NCI-H1436 (cell line): ENCODE measurements at places on chromosomes 7 and 10.
A peak's percentile ranks its signal among the peaks of the same experiment; 100 is the strongest.

DNA sequence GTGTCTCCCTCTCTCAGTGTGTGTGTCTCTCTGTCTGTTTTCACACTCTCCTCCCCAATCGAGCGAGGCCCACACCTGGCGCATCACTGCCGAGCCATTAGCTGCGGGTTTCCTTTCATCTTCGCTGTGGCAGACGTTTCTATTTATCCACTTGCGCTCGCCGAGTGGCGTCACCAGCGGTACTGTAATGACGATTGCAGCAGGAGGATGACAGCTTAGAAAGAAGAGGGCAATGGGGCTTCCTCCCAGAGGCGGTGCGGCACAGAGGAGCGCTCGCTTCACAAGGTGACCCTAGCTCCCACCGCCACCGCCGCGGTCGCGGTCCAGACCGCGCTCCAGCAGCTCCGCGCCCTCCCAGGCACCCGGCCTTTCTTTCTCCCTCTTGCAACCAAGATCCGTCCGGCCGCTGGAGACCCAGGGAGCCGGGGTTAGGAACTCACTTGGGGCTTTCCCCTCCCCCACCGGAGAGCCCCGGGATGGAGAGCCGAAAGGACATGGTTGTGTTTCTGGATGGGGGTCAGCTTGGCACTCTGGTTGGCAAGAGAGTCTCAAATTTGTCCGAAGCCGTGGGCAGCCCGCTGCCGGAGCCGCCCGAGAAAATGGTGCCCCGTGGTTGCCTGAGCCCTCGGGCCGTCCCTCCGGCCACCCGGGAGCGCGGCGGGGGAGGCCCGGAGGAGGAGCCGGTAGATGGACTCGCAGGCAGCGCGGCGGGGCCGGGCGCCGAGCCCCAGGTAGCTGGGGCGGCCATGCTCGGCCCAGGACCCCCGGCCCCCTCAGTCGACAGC is at the start of gene EVX1:
EVX1 (plus strand) TSS at position 248 of the 785 bp plus-strand sequence; CDS start at position 477, 229 bp downstream.
- no peak for DNase-seq

GRCh38 chr7:107045980-107046379 is 1.5 kb downstream of the PRKAR2B start:
- no peak for DNase-seq

GRCh38 chr7:13979671-13980435 is 9.6 kb downstream of the ETV1 start:
- no peak for DNase-seq

DNA sequence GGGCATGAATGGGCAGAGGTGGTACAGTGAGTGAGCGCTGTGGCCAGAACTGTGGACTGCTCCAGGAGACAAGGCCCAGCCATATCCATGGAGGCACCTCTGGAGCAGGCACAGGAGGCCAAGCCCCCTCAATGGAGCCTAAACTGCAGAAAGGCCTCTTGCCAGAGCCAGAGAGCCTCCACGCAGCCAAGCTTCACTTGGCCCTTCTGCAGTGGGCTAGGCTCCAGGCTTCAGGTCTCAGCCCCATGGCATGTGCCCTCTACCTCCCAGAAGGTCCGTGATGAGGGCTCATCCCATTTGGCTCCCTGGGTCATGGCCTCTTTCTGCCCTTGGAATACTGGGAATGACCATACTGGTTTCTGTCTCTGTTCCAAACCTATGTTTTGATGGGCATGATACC is 8.9 kb downstream of the PDE1C start:
- DNase-seq, result no peak

DNA sequence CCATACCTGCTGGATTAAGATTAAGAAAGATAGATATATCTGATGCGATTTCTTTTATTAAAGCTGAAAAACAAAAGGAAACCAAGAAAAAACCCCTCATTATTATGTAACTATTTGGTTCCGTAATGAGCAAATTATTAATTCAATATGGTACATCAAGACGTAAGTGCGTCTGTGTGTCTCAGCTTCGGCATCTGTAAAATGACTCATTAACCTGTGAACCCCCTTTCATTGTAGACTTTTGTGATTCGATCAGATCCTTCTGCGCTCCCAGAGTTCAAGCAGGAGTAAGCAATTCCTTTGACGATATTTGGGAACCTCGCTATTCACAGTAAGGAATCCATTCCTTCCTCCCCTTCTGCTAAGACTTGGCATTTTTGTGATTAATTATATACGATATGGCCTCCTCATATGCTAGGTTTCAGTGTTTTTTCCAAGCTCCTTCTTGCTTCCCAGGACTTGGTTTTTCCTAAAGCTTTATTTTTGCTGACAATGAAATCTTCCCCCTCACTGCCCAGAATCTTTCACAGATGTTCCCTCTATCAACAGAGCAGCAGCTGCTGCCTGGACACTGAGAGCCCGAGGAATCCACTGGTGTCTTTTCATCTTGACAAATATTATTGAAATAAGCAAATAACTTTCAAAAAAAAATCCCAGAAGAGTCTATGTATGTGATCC is 171.7 kb upstream of the CELF2 start:
- DNase-seq, result no peak

- DNase-seq, result peak; percentile 71
Observed at GRCh38 chr10:2772816-2773631, 294.3 kb upstream of the PFKP start.

- no peak for DNase-seq
Observed at GRCh38 chr10:24465124-24465874, 256.4 kb downstream of the KIAA1217 start.

- no peak for DNase-seq
Observed at GRCh38 chr7:77687100-77687746, 9.0 kb upstream of the RSBN1L start.

DNA sequence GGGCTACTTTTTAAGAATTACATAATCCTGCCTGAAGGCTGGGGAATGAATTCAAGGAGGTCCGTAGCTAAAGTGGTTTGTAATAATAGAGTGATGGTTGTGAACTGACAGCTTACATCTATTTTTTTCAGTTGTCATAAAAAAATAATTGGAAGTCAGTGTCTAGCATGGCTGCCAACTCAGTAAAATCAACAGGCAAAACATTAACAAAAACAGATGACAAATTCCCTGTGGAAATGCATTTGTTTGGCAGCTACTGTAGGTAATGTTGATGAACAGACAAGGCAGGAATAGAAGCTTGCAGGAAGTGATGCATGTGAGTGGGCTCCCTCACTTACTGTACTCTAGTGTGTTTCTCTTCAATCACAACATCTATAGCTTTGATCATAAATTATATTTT is 766.0 kb upstream of the POT1 start:
- no peak for DNase-seq

- no peak for DNase-seq
Observed at GRCh38 chr7:68760556-68760955, 837.7 kb upstream of the AUTS2 start.
